ENCODE measurements at places on chromosomes 11 and 22. TPM values are rescaled to one million over a fixed set of nuclear protein-coding genes. Genes with fewer than 3 reads are reported as not detected.

DNA sequence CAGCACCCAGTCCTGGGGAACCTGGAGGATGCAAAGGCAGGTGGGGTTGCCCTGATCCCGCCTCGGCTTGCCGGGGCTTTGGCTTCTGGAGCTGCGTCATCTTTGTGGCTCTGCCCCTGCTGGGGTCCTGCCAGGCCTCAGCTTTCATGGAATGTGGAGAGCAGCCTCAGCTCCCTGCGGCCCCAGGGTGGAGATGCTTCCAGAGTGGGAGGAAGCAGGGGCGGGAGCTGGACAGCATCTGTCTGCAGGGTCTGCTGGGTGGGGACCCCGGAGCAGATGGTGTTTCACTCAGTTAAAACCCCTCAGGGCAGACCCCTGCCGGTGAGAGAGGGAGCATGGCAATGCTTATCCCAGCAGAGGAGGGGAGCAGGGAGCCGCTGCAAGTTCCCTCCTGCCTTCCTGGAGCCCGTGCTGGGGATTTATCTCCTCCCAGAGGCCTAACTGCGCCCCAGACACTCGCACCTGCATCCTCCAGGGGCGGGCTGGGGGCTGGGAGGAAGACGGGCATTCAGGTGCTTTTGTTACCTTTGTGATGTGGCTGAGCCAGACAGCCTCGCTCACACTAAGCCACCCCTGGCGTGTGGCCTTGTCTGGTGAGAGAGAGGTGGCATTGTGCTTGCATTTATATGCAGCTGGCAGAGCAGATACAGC lies 15.7 kb downstream of the GRIK4 start:
- no peak for DNase-seq

Gene HEPN1
- not detected for total RNA-seq

DNA sequence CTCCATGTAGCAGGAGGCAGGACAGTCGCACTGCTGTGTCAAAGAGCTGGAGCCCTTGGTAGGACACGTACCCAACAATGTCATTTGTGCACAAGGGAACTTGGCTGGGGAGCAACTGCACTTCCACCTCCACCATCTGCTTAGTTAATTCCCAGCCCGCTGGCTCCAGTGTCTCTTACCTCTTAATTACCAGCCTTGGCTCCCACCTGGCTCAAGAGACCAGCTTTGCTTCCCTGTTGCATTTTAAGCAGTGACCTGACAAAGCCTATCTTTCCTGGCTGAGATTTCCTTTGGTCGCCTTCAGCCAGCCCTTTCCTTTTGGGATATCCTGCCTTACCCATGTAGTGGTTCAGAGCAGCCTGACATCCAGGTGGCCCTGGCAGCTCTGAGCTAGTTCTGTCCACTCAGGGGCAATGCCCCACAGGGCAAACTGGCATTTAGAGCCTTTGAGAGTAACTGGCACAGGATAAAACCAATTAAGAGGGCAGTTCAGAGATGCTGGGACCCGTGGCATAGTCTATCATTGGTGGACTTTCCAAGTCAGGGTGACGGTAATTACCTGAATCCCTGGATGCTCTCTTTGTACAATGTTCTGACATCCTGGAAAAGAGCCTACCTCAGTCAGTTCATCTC lies 212.6 kb upstream of the SORL1-AS1 start:
- DNase-seq: no peak

DNA sequence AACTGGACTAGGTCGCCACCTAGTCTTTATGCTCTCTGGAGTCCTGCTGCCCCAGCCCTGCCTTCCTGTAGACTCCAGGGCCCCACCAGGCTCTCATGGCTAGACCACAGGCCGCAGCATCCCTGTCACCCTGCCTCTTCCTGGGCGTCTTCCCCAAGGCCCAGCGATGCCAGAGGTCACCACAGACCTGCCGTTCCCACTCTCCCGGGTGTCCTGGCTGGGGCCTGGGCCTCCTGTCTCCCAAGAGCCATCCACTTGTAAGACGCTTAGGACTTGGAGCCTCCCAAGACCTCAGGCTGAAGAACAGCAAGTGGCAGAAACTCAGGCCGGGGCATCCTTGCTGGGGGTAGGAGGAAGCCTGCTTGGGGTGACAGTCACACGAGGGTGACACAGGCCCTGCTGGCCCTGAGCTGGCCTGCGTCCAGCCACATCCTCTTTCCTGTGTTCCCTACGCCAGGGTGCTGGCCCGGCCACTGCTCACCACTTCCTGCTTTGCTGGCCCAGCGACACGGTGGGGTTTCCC lies 2.0 kb upstream of the TCIRG1 start:
- DNase-seq: no peak

DNA sequence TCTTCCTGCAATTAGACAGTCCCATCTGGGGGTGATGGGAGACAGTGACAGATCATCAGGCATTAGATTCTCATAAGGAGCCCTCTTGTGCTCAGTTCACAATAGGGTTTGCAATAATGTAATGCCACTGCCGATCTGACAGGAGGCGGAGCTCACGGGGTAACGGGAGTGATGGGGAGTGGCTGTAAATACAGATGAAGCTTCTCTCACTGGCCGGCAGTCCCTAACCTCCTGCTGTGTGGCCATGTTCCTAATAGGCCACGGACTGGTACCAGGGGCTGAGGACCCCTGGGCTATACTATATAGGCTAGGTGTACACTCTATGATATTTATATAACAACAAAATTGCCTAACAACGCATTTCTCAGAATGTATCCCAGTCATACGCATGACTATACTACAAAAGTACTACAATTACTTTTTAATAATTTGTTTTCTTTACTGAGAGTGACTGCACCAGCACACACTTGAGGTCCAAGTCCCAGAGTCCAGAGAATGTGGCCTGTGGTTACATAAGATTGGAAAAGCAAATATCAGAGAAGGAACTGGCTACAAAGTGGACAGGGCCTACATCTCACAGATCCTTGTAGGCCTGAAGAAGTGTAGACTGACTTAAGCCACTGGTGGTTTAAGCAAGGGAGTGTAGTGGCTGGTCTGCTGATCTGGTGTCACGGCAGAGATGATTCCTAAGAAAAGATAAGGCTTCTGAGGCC lies 200.0 kb downstream of the LARGE1 start:
- no peak for DNase-seq

GRCh38 chr11:763549-764321 lies 13.6 kb downstream of the GATD1 start:
- no peak for DNase-seq

- no peak for DNase-seq
Measured at GRCh38 chr11:7499081-7499480, 13.8 kb downstream of the OLFML1 start.

Gene BACE1
- 2.1 TPM for total RNA-seq

- no peak for DNase-seq
Measured at GRCh38 chr11:63490551-63491239, at the start of gene PLAAT5. PLAAT5 (minus strand) TSS chr11:63491167; CDS start chr11:63491034, 133 bp downstream.

Gene FIBIN
- not detected for total RNA-seq

- DNase-seq: no peak
Measured at GRCh38 chr22:28015676-28016601, 96.9 kb upstream of the PITPNB start.

Gene TMEM135
- total RNA-seq: 6.3 TPM

- DNase-seq: no peak
Measured at GRCh38 chr22:27512283-27512761, 289.2 kb downstream of the MN1 start.

Gene USP2
- 0.44 TPM for total RNA-seq

- DNase-seq: no peak
Measured at GRCh38 chr11:44067266-44067665, 1.2 kb downstream of the ACCS start.

Gene RANGAP1
- total RNA-seq: 104 TPM

- no peak for DNase-seq
Measured at GRCh38 chr11:66489636-66490035, 9.4 kb downstream of the DPP3 start.

DNA sequence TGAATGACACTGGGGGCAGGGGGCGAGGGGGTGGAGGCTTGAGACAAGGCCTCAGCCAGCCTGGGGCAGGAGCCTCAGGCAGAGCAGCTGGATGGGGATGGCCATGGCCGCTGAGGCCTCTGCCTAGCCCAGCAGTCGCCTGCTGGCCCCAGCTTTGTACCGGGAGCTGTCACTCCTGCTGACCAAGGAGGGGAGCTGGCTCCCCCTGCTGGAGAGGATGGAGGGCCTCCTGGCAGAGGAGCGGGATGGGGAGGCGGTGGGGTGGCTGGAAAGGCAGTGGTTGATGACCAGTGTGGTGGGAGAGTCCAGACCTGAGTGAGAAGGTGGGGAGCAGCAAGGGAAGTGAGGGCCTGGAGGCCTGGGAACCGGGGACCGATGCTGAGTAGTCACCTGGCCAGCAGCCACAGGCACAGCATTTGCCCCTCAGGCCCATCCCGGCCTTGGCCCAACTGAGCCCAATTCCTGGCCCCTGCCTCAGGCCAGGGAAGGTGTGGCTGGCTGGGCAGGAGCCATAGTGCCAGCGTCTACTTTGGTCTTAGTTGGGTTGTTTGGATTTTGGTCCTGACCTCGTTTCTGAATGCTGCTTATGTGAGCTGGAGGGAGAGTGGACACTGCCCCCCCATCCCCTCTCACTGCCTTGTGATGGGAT lies 6.0 kb upstream of the SUSD2 start:
- peak; percentile 59 for DNase-seq

GRCh38 chr11:85313741-85314140 lies 313.4 kb downstream of the DLG2 start:
- DNase-seq: no peak

- peak; percentile 20 for DNase-seq
Measured at GRCh38 chr11:12235947-12236743, 125.8 kb downstream of the MICAL2 start.

GRCh38 chr11:2382129-2382517 lies 5.0 kb downstream of the CD81 start:
- no peak for DNase-seq

GRCh38 chr11:130826572-130826971 lies 89.7 kb downstream of the SNX19 start:
- DNase-seq: no peak

Gene EHF
- total RNA-seq: 0.47 TPM

Gene FREY1
- total RNA-seq: 2.6 TPM

- DNase-seq: no peak
Measured at GRCh38 chr11:77322506-77322905, 21.0 kb upstream of the GDPD4 start.

DNA sequence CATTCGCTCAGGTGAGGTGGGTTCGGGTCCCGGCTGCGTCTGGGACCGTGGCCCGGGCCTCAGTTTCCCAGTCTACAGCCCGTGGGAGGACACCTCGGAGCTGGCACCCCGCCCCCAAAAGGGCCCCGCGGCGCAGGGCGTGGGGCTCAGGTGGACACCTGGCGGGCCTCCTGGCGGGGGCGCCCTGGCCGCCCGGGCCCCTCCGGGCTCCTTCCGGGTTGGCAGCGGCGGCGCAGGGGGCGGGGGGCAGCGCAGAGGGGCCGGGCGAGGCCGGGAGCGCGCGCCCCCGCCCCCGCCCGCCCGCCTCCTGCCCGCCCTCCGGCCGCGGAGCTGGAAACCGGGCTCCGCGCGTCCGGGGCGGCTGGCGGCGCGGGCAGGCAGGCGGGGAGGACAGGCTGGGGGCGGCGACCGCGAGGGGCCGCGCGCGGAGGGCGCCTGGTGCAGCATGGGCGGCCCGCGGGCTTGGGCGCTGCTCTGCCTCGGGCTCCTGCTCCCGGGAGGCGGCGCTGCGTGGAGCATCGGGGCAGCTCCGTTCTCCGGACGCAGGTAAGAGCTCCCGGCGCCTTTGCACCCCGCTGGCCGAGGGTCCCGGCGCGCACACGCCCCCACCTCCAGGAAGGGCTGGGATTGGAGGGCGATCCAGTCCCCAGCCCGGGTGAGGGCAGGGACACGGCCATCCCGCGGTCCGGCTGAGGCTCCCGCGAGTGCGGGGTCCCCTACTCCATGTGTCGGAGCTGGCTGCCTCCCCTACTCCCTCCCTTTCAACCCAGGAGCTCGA lies at the start of gene EMID1:
Gene EMID1 (plus strand): TSS at position 303 of the 778 bp plus-strand sequence. CDS start 143 bp downstream, at position 446.
- peak; percentile 32 for DNase-seq
